Fibroblast of lung (primary cell): ENCODE measurements at places on chromosomes 6 and 20. TPM values are rescaled to one million over a fixed set of nuclear protein-coding genes. Genes with fewer than 3 reads are reported as not detected.
A peak's percentile ranks its signal among the peaks of the same experiment; 100 is the strongest.

DNA sequence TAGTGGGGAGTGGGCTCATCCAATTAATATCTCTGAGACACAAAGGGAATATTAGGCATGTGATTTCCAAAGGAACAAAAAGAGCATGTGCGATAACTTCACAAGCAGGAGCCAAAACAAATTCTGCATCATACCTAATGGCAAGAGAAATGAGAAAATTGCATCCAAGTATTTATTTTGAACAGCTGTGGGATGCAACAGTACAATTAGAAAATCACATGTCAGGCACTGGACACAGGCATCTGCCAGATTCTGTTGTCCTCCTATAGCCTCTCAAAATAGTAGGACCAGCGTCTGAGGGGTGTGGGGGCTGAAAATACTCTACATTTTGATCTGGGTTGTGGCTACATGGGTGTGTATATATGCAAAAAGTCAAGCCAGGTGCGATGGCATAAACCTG, 66.3 kb downstream of the EDN1 start:
- no peak for DNase-seq

- DNase-seq = peak; percentile 23
Observed at GRCh38 chr6:36028088-36028876, 674 bp downstream of the MAPK14 start.

- peak; percentile 73 for DNase-seq
Observed at GRCh38 chr6:129774697-129775447, 64.9 kb upstream of the ARHGAP18 start.

GRCh38 chr6:5271926-5272325, 10.6 kb downstream of the FARS2 start:
- no peak for DNase-seq

- no peak for DNase-seq
Observed at GRCh38 chr20:11255860-11256259, 582.1 kb upstream of the JAG1 start.

DNA sequence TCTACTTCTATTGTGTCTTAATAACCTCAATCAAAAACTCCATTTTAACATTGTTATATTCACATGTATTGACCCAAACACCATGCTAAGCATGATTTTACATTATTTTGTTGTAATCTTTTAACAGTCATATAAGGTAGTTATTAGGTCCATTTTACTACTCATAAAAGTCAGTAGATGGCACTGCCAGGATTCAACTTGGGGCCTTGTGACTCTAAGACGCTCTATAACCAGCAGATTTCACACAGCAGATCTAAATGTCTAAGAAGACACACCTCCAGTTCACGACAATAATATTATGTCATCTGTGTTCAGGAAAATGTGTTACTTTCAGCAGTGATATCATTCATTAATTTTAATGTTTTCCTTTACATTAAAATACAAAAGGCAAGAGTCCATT, 88.0 kb downstream of the FRK start:
- DNase-seq = no peak

DNA sequence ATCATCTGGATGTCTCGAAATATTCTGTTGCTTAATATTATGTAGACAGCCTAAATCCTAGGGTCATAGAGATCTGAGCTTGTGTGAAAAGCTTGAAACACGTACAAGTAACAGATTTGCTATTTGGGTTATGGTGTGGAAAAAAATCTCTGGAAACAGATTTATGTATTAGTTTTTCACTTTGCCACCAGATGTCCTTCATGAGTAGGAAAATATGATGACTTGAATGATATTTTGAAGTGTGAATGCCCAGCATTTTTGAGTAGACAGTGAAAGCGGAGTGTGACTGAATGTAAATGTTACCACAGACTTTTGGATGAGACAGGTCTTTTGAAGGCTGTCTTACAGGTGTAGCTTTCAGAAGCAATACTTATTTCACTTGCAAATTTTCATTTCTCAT, 4.2 kb upstream of the BMP6 start:
- peak; percentile 52 for DNase-seq

MYLK4 gene
- 0.26 and 0.33 TPM in 2 replicates for total RNA-seq

ANKRD66 gene
- not detected in 2 replicates for total RNA-seq
